ENCODE measurements at places on chromosomes 6 and 20.
A peak's percentile ranks its signal among the peaks of the same experiment; 100 is the strongest.

- DNase-seq: peak; percentile 67
These were observed 1.6 kb upstream of the HEY2 start for GRCh38 chr6:125747589-125748405.

GRCh38 chr20:19026121-19026878 lies 186.1 kb upstream of the SLC24A3 start:
- no peak for DNase-seq

DNA sequence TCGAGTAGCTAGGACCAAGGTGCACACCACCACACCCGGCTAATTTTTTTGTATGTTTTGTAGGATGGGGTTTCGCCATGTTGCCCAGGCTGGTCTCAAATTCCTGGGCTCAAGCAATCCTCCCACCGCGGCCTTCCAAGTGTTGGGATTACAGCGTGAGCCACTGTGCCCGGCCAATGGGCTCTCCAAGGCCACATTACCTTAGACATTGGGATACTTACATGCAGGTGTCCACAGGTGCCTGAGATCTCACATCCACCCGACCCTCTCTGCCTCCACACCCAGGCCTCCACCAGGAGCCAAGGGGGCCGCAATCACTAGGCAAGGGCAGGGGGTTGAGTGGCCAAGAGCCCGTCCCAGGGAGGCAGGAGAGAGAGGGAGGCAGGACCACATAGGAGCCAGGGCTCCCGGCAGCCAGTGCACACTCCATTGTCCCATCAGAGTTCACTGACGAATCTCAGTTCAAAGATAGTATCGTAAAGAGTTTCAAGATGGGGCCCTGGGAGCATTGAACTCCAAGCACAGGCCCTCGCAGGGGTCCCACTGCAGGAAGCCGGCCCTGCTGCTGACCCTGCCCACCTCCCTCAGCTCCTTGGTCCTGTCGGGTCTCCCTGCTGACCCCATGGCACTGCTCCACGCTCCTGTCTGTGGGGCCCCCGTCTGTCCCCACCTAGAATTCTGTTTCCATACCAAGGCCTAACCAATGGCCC lies 55.3 kb downstream of the SSR1 start:
- no peak for DNase-seq

- DNase-seq: peak; percentile 4
These were observed 134.1 kb downstream of the CCDC170 start for GRCh38 chr6:151627689-151628444.

GRCh38 chr6:14573267-14573666 lies 455.7 kb downstream of the CD83 start:
- DNase-seq: no peak
